Pancreas (tissue), 10 donors: ENCODE measurements at places on chromosomes 11 and 22. TPM values are rescaled to one million over a fixed set of nuclear protein-coding genes. Genes with fewer than 3 reads are reported as not detected.

Gene DEFB108B
- not detected for polyA plus RNA-seq

Gene WBP2NL
- 1.3 TPM for polyA plus RNA-seq

Gene GPHA2
- polyA plus RNA-seq, result 5.1 TPM

Gene IFT27
- 21.9 TPM for polyA plus RNA-seq

Gene PACSIN2
- 45.1 TPM for polyA plus RNA-seq

Gene UBASH3B
- polyA plus RNA-seq, result 0.56 TPM

Gene SERPING1
- 360 TPM for polyA plus RNA-seq

Gene OR51B5
- polyA plus RNA-seq, result 0.05 TPM

Gene OR4D11
- polyA plus RNA-seq, result not detected

Gene PPP2R1B
- polyA plus RNA-seq, result 12.6 TPM

Gene DRD4
- 2.4 TPM for polyA plus RNA-seq

Gene CHID1
- polyA plus RNA-seq, result 66.0 TPM

Gene LRRC56
- 7.3 TPM for polyA plus RNA-seq

Gene VSIG2
- 4.5 TPM for polyA plus RNA-seq

Gene ABCC8
- 196 TPM for polyA plus RNA-seq

Gene C22orf31
- polyA plus RNA-seq, result not detected

Gene APOA5
- 1.3 TPM for polyA plus RNA-seq

Gene ARHGAP20
- polyA plus RNA-seq, result 0.05 TPM

Gene SHISAL1
- polyA plus RNA-seq, result 0.99 TPM

Gene ENTHD1
- 0.02 TPM for polyA plus RNA-seq

Gene SPINDOC
- 8.3 TPM for polyA plus RNA-seq

Gene IL10RA
- polyA plus RNA-seq, result 1.8 TPM

Gene COX8A
- polyA plus RNA-seq, result 351 TPM

Gene RIMBP3C
- 0.12 TPM for polyA plus RNA-seq

Gene PKNOX2
- 3.4 TPM for polyA plus RNA-seq

Gene UNC93B1
- 36.5 TPM for polyA plus RNA-seq

Gene RASL10A
- polyA plus RNA-seq, result 3.7 TPM

Gene PHLDB1
- polyA plus RNA-seq, result 152 TPM

Gene NCAPH2
- polyA plus RNA-seq, result 56.8 TPM

Gene LRRC32
- polyA plus RNA-seq, result 27.3 TPM
